ENCODE measurements at places on chromosomes 7 and 10.

GRCh38 chr10:53463539-53463938, 691.0 kb upstream of the MBL2 start:
- DNase-seq: no peak

DNA sequence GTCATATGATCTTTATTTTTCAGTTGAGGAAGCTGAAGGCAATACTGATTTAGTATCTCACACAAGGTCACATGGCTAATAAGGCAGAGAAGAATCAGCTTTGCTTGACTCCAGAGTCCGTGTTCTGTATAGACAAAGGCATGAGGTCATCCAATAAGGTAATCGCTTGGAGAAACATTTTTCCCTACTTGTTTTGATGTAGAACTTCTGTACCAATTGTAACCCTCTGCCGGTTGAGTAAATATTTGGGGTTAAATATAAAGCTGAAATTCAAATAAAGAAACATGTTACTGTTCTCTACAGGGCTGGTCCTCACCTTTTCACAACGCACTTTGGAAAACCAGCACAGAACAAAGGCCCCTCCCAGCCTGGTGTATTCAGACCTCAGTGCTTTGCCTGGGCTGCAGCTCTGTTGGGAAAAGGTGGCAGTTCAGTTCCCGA, 83.0 kb upstream of the INSYN2A start:
- no peak for DNase-seq

GRCh38 chr7:135466442-135467206, 43.3 kb downstream of the CNOT4 start:
- no peak for DNase-seq

GRCh38 chr10:77431209-77431611, 206.4 kb downstream of the KCNMA1 start:
- no peak for DNase-seq

- no peak for DNase-seq
These were observed 61.2 kb downstream of the C10orf105 start for GRCh38 chr10:71658467-71658745.

- no peak for DNase-seq
These were observed 2.7 kb downstream of the CYCS start for GRCh38 chr7:25122373-25122772.

DNA sequence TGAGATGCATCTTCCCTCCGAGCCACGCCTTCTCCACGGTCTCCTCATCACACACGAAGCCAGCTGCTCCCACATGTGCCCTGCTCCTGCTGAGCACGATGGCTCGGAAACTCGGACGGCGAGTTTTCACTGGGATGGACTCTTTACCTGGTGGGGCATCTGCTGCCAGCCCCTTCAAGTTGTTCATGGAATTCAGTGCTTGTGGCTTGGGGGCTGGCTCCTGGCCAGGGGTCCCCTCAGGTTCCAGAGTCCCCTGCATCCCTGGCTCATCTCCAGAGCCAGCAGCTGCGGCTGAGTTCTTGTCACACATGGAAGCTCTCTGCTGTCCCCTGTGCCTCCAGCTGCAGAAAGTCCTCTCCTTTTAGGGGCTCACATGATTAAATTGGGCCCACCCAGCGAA, 654.0 kb downstream of the SDK1 start:
- no peak for DNase-seq

All from mammary epithelial cell (primary cell).